ENCODE measurements at places on chromosomes 5 and 9.
A peak's percentile ranks its signal among the peaks of the same experiment; 100 is the strongest.

DNA sequence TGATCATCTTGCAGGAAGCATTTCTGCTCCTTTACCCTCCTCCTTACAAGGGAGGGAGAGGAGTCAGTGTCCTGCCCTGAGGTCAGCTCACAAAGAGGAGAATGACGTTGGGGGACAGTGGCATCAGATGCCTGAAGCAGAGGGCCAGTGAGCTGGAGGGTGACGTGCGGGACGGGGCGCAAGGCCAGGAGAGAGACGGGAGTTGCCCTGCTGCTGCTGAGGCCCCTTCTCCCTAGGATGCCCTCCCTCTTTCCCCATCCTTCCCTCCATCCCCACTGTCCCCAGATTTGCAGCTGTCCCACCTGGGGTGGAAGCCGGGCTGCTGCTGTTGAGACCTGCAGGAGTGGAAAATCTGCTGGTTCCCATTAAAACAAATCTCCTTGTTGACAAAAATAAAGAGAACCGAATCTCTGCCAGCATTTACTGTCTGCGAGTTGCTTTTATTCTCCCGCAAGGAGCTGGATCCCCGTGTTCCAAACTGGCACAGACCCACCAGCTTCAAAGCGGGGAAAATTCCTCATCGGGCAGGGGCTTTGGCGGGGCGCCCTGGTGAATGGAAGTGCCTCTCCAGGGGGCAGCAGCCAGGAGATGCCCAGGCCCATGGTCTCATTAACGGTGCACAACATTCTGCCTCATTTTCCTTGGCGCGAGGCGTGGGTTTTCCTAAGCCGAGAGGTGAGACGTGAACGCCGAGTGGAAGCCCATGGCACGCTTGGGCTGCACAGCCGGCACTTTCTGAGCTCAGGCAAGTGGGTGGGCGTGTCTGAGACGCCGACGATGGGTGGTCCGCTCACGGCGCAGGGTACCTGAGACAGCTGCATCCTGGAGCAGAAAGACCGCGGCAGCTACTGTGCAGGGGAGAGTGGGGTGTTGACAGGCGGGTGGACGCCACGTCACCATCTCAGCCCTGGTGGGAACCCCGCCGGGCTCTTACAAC is 13.9 kb upstream of the COL5A1 start:
- no peak for DNase-seq

GRCh38 chr5:59354274-59354673 is 539.3 kb downstream of the PDE4D start:
- no peak for DNase-seq

DNA sequence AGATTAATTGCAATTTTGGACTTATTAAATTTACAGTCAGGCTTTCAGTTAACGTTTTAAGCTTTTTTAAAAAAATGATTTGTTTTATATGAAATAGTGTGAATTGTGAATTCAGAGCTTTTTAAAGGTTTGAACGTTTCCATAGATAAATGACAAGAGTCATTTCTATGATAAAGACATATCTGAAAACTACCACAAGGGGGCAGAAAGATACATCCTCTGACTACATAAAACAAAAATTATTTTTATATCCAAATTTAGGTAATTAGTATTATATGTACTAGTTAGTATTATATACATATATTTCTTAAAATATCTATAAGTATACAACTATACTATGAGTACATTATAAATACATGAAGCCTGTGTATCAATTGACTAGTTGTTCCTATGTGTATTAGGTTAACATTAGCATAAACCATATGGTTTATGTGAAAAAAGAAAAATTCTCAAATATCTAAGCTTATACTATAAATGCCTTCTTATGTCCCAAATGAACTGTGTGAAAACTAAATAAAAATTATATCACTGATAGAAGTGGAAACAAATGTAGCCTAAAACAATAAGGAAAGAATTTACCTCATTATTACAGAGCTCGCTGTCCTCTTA is 155.2 kb downstream of the MEF2C start:
- peak; percentile 47 for DNase-seq

- DNase-seq, result no peak
Observed at GRCh38 chr5:163252950-163253349, 184.4 kb upstream of the CCNG1 start.

GRCh38 chr9:116149844-116150243 is 3.7 kb upstream of the PAPPA start:
- no peak for DNase-seq

DNA sequence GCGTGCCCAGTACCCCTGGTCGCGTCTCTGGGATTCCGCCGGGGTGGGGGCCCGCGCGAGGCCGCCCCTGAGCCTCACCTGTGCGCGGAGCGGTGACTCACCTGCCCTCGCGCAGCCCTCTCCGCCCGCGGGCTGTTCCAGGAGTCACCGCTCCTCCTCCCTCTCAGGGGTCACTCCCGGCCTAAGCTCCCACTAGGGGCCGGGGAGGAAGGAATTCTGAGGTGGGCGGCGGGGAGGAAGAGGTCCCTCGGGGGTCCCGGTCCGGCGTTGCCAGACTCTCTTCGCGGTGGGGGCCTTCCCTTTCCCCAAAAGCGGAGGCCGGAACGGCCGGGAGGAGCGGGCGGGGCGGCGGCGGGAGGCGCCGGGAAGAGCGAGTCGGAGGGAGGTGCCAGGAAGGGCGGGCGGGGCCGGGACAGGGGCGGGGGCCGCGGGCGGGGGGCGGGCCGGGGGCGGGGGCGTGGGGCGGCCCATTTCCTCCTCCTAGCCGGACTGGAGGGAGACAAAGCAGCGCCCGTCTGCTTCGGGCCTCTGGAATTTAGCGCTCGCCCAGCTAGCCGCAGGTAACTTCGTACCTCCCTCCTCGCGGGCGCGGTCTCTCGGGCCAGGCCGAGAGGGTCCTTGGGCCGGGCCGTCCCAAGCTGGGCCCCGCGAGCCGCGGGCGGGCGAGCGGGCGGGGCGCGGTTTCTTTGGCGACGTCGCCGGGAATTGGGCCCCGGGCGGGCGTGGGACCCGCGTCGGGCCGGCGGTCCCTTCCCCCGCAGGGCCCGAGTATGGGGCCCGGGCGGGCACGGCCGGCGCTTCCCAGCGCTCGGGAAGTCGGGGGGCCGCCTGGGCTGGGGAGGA is at the start of gene CTNNA1:
TSS of gene CTNNA1 (plus strand) at position 475 of the 843 bp plus-strand sequence. CDS start 28,500 bp downstream, outside the sequence.
- peak; percentile 69 for DNase-seq

Data from astrocyte of the spinal cord (primary cell).